Peyer's patch (tissue), 4 donors: ENCODE measurements at places on chromosomes 3 and 15.
A peak's percentile ranks its signal among the peaks of the same experiment; 100 is the strongest.

GRCh38 chr3:162933656-162934055, 1437.0 kb downstream of the OTOL1 start:
- DNase-seq, result no peak

- DNase-seq, result no peak
Measured at GRCh38 chr15:66294157-66294931, 976 bp downstream of the DIS3L start.

DNA sequence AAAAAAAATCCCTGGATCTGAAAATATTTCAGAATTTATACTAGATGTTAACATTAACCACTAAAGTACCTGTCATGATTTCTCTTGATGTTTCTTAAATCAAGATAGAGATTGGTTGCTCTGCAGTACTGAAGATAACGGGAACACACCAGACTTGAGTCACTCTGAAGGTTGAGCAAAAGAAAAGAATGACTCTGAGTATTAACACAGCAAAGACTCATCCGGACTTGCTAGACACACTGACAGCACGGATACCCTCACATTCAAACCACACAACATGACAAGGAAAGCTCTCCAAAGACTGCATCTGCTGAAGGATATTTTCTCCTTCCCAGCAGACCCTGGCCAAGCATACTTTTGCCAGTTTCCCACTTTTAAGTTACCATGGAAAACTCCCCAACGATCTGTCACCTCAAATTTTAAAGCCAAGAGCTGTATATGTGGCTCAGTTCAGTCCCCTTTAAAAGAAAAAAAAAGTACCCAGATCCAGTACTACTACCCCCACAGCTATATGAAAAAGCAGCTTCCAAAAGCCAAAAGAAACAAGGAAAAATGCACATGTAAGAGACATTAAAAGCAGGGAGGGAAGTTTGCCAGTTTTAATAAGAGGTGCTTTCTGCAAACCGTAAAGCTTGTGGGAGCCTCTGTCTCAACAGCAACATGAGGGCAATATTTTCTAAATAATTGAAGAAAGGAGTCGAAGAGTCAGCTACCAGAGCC, 8.3 kb downstream of the EOGT start:
- DNase-seq, result no peak

DNA sequence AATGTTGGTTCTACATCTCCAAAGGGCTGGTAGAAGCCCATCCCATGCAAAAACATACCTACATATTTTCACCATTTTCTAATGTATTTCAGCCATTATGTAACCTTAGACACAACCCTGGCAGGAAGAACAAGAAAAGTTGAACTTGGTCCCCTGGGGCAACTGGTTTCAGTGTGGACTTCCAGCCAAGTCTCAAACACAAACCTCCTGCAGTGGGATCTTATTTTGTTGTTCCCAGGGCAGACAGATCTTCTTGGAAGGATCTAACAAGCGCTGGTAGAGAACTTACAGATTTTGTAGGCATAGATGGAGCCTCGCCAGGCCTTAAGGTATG, 96.3 kb downstream of the ADAMTS17 start:
- no peak for DNase-seq

DNA sequence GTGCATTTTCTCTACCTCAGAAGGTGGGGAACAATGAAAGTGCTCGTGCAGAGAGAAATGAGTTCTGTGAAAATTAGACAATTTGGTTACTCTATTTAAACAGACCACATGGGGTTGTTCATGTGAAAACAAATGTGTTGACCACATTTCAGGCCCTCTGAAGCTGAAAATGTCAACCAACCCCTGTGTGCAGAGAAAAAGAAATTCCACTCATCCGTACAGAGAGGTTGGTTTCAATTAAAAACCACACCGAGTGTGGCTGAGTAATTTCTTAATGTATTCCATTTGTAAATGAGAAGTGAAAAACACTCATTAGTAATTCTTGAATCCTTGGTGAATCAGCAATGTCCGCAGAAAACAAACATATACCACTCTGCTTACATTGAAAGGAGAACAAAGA, 46.9 kb upstream of the SLC7A14 start:
- DNase-seq, result no peak

GRCh38 chr15:41512940-41513505, 604 bp downstream of the LTK start:
- peak; percentile 74 for DNase-seq

DNA sequence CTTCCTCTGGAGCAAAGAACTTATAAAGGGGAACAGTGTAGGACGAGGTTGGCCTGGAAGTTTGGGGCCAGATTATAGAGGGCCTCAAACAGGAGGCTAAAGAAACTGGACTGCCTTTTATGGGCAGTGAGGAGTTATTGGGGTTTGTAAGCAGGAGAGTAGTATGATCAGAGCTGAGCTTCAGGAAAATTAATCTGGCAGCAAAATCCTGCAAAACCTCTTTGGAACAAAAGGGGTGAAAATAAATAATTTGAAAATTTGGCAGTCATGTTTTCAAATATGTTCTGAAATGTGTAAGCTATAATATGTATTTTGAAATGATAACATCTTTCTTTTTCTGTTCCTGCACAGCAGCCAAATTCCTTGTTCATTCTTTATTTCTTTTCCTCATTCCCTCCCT, 164.9 kb downstream of the THSD4 start:
- no peak for DNase-seq

DNA sequence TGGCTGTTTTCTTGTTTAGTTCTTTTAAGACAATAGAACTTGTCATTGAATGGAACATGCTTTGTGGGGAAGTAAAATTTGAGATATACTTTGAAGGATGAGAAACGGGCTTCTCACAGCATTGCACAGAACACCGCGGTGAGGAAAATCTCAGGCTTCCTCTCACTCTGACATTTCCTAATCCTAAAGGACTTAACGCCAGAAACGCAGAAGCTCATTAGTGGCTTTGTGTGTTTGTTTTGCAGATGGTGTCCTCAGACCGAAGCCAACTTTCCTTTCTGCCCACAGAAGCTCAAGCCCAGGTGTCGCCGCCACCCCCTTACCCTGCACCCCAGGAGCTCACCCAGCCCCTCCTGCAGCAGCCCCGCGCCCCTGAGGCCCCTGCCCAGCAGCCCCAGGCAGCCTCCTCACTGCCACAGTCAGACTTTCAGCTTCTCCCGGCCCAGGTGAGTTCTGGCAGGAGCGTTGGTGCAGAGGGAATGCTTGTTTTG, 78.9 kb upstream of the BLM start:
- no peak for DNase-seq

DNA sequence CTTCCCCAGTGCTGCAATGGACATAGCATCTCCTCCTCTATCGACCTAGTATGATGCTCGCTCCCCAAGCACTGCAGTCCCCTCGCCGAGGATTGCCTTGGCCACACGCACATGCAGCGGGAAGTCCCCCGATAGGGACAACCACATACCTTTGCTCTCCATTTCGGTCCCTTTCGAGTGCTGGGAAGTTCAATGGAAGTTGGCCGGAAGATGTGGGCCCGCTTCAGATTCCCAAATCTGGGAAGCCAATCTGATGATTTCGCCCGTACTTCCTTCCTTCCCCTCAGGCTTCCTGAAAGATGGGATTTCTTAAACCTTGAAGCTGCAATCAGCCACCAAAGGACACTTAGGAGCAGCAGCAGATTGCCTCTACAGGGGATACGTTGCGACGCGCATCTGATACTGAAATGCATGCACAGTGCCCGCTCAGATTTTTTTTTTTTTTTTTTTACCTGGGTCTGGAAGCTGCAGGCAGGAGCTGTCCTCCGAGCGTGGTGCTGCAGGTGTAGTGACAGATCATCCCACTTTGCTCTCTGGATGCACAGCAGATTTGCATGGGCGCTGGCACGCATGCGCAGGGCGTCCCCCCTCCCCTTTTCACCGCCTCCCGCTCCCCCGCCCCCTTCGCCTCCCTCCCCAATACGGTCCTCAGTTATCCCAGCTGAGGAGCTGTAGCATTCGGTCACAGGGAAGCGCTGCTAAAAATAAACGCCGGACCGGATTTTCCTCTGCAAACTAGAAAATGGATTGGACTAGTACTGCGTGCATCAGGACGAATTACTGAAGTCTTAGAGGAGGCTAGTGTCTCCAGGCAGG, at the start of gene FGF12:
TSS of gene FGF12 (minus strand) at position 510 of the 816 bp plus-strand sequence.
- peak; percentile 46 for DNase-seq

GRCh38 chr15:43410572-43411214, 39.8 kb downstream of the TUBGCP4 start:
- DNase-seq, result no peak

DNA sequence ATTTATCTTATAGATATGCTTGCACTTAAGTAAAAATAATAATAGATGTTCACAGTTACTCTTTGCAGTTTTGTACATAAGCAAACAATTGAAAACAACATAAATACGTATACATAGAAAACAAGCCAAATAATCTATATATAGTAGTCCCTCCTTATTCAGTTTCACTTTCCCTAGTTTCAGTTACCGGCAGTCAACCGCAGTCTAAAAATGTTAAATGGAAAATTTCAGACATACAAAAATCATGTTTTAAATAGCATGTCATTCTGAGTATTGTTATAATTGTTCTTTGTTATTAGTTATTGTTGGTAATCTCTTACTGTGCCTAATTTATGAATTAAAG, 262.0 kb downstream of the CGGBP1 start:
- no peak for DNase-seq

- DNase-seq, result no peak
Measured at GRCh38 chr3:88542916-88543315, 393.2 kb downstream of the C3orf38 start.

DNA sequence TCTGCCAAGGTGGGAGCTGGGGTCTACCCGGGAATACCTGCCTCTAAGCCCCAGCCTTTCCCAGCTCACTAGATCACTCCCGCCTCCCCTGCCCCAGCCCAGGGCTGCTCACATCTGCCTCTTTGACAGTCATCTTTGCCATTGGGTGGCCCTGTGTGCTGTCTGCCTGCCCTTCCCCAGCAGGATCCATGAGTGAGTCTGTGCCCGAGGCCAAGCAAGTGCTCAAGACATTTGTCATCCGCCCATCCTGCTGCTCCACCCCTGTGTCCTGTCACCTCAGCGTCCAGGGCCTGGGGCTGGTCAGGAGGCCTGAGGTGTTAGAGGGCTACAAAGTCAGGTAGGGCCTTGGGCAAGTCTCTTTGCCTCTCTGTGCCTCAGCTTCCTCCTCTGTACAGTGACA, 89.4 kb downstream of the LSM3 start:
- DNase-seq, result no peak

DNA sequence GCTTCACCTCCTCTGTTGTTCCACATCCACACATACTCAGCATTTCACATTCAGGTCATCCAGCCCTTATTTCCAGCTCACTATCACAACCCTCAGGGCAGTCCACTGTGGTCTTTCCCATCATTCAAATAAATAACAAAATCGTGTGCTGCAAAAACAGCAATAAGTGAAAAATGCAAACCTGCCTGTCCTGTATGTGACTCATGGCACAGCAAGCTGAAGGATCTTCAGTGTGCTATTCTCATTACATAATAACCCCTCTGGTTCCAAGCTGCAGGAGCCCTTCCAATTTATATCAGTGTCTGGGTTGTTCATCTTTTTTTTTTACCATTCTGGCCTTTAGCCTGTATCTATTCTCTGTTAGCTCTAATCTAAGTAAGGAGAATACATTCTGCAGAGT, 185.3 kb upstream of the UBE2E2 start:
- DNase-seq, result no peak
